ENCODE measurements at places on chromosomes 12 and 14. TPM values are rescaled to one million over a fixed set of nuclear protein-coding genes. Genes with fewer than 3 reads are reported as not detected.

The CLEC2A gene
- polyA plus RNA-seq, result not detected

DNA sequence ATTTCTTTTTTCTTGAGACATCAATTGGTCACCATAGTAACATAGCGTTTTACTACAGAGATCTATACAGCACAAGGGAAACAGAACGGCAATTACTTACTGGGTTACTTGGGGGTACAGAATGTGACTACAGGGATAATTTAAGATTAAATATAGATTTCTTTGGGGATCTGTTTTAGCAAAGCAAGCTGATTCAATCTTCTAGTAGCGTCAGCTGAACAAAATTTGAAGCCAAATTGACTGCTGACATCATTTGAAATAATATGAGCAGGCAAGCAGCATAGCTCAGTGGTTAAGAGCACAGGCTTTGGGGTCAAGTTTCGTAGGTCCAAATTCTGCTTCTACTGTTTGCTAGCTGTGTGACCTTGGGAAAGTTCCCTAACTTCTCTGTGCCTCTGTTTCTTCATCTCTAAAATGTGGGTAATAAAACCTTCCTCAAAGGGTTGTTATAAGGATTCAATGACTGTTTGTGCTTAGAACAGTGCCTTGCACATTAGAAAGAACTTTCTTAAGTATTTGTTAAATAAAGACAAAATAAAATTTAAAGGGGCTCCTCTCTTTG lies 12.8 kb downstream of the GPR19 start:
- DNase-seq, result no peak

- no peak for DNase-seq
These were observed 47.7 kb downstream of the NCOR2 start for GRCh38 chr12:124519746-124520145.

GRCh38 chr14:24398653-24399446 lies at the start of gene NYNRIN:
TSS of gene NYNRIN (plus strand) at chr14:24399003. CDS start at chr14:24399247, 244 bp downstream.
- peak; percentile 78 for DNase-seq

DNA sequence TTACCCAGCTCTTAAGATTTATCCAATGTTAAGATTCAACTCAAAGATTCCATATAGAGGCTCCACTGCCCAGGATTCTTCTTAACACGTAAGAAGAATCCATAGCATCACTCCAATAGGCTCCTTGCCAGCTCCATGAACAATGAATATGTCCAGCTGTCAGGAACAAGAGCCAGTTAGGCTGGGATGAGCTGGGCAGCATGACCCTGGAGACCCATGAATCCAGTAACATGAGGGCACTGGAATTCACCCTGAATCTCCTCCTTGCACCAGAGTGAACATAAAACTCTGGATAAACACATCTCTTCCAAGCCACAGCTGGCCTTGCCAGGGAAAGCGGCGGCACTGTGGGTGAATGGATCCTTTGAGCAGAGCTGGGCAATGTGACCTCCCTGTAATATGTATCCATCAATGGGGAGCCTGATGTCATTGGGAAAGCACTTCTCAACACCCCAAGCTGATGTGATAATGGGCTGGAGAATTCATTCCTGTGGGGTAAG lies 24.4 kb upstream of the TC2N start:
- DNase-seq, result no peak

The PMCH gene
- not detected for polyA plus RNA-seq

DNA sequence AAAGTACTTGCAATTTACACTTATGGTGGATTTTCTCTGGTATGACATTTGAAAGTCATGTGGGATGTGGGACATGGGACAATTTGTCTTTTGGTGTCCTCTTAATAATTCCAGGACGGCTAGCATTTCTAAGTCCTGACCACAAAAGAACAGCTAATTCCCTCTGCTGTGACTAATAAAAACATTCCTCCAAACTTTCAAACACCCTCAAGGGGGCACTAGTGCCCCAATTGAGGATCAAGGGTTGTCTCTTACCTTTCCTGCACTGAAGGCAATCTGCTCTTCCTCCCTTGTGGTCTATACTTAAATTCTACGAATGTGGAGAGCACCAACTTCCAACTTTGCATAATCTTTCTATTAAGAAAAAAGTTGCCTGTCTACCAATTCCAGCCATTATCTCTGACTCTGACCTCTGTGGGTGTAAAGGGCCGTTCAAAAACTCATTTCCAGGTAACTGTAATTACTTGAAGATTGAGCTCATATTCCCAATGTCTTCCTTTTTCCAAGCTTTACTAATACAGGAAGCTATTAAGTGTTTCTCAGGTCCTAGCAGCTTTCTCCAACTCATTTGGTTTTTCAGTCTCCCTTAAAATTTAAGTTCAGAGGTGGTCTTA lies 210.2 kb downstream of the PTPRO start:
- DNase-seq, result no peak

The IFI27L2 gene
- polyA plus RNA-seq, result 29.5 TPM

The IL31 gene
- not detected for polyA plus RNA-seq

- DNase-seq, result no peak
These were observed 9.8 kb downstream of the NTF3 start for GRCh38 chr12:5441497-5442236.

DNA sequence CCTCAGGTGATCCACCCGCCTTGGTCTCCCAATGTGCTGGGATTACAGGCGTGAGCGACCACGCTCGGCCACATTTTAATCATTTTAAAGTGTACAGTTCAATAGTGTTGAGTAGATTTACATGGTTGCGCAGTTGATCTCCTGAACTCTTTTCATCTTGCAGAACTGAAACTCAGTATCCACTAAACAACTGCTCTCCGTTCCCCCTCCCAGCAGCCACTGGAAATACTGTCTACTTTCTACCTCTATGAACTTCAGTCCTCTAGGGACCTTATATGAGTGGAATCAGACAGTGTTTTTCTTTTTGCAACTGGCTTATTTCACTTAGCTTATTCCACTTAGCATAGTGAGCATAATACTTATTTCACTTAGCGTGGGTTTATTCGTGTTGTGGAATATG lies 53.7 kb downstream of the KCTD10 start:
- DNase-seq, result no peak

GRCh38 chr14:97056086-97056485 lies 258.9 kb downstream of the VRK1 start:
- no peak for DNase-seq

- DNase-seq, result no peak
These were observed 33.4 kb upstream of the SYNDIG1L start for GRCh38 chr14:74459289-74459946.

GRCh38 chr14:61296719-61297502 lies 15.8 kb upstream of the TMEM30B start:
- DNase-seq, result peak; percentile 36

GRCh38 chr12:52578469-52578868 lies 4.8 kb upstream of the KRT74 start:
- no peak for DNase-seq

Data from muscle of arm (tissue), 14 donors.